ENCODE measurements at places on chromosomes 1 and 21.

- DNase-seq = no peak
Observed at GRCh38 chr1:156384007-156384406, 15.0 kb downstream of the RHBG start.

DNA sequence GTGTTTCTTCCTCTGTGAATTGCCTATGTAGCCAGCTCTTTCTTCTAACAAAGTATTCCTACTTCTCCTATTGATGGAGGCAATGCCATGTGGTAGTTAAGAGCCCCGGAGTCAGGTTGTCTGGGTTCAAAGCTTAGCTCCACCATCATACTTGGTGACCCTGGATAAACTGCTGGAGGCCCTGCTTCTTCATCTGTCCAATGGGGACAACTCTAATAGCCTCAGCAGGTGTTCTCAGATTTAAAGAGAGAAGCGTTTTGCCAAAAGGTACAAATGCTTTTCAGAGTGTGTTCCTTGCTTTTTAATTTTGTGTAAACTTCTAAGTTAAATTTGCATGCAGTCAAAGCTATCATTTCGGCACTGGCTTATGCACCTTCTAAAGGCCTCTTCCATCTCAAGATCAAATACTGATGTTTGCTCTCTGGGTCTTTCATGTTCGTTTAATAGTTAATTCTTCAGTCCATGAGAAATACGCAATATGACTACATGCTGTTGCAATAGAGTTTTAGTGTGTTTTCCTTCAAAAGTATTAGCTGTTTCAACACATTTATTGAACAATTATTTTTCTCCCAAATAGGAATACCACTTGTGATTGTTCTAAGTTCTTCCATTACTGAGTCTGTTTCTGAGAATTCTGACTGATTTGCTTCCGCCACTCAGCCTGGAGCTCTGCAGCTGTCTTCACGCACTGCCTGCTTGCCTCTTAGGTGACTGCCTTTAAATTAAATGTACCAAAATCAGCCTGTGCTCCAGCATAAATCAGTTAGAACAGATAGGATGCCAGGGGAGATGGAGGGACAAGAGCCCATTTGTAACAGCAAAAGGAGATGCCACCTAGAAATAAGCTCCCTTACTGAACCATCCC is 75.6 kb downstream of the CAPZB start:
- no peak for DNase-seq

DNA sequence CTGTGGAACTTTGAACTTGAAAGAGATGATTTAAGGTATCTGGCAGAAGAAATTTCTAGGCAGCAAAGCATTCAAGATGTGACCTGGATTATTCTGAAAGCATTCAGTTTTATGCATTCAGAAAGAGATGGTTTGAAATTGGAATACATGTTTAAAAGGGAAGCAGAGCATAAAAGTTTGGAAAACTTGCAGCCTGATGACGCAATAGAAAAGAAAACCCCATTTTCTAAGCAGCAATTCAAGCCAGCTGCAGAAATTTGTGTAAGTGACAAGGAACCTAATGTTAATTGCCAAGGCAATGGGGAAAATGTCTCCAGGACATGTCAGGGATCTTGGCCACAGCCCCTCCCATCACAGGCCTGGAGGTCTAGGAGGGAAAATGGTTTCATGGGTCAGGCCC is 354.0 kb downstream of the ZNF326 start:
- DNase-seq = no peak

DNA sequence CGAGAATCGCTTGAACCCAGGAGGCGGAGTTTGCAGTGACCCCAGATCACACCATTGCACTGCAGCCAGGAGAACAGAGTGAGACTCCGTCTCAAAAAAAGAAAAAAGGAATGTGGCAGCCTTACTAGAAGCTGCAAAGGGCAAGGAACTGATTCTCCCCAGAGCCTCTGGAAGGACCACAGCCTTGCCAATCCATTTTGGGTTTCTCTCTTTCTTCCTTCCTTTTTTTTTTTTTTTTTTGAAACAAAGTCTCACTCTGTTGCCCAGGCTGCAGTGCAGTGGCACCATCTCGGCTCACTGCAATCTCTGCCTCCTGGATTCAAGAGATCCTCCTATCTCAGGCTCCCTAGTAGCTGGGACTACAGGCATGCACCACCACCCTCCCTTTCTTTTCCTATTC is 9.9 kb upstream of the IFNGR2 start:
- no peak for DNase-seq

- DNase-seq = no peak
Observed at GRCh38 chr1:148263906-148264255, 111.8 kb upstream of the NBPF11 start.

GRCh38 chr1:204186597-204186996 is 9.7 kb downstream of the KISS1 start:
- DNase-seq = no peak

Measured in NCI-H2081 treated with DMSO at 0.1 percent for 48 hours (cell line).